ENCODE measurements at places on chromosomes 6 and 20.

- no peak for DNase-seq
These were observed 62.0 kb upstream of the HFE start for GRCh38 chr6:26025047-26025893.

DNA sequence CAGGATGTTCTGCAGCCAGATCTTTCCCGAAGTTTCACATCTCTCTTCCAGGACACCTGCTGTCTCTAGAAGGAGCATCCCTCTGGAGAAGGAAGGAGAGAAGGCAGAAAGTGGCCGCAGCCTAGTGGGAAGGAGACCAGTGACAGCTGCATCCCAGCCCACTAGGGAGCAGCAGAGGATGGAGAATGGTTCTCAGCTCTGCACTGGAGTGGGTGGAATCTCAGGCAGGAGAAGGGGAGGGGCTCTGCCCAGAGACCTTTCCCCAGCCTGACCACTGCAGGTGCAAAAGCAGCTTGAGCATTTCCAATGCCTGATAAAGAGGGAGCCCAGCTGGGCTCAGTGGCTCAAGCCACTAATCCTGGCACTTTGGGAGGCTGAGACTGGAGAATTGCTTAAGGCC lies 32.3 kb downstream of the NCR2 start:
- peak; percentile 80 for DNase-seq

- no peak for DNase-seq
These were observed 523.4 kb upstream of the BTBD3 start for GRCh38 chr20:11394145-11394833.

GRCh38 chr6:31474871-31475286 lies 23.1 kb upstream of the MICB start:
- DNase-seq, result no peak

DNA sequence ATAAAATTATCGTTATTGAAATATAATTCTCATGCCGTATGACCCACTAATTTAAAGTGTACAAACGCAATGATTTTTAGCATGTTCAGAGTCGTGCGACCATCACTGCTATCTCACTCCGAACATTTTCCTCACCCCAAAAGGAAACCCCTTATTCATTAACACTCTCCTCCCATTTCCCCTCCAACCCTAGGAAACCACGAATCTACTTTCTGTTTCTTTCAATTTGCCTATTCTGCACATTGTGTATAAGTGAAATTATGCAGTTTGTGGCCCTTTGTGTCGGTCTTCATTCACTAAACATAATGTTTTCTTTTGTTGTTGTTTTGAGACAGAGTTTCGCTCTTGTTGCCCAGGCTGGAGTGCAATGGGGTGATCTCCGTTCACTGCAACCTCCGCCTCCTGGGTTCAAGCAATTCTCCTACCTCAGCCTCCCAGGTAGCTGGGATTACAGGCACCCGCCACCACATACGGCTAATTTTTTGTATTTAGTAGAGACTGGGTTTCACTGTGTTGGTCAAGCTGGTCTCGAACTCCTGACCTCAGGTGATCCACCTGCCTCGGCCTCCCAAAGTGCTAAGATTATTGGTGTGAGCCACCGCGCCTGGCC lies 99.7 kb upstream of the ZNF217 start:
- DNase-seq, result no peak

GRCh38 chr6:33959661-33960344 lies 156.0 kb upstream of the MLN start:
- no peak for DNase-seq

DNA sequence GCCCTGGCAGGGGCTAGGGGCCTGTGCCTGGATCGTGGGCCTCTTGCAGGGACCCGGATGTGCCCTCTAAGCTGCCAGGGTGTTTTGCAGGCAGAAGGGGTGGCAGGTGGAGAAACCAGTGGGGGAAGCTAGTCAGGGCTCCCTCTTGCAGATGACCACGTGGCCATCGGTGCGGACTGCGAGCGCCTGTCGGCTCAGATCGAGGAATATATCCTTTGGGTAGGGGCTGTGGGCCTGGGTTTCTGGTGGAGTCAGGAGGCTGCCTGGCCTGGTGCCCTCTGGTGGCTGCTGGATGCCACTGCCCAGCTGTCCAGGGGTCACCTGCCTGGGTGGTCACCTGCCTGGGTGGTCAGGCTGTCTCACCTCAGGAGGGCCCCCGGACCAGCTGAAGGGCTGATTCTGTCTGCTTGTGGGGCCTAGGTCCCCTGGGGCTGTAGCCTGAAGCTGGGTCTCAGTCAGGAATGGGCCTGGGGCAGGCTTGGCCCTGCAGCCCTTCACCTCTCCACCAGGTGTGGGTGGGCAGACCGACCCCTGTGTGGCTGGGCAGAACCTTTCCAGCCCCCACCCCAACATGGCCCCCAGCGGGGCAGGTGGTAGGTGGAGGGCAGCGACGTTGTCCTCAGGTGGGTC lies 6.7 kb downstream of the TCEA2 start:
- no peak for DNase-seq

GRCh38 chr20:37649017-37649416 lies 44.8 kb upstream of the CTNNBL1 start:
- no peak for DNase-seq
